ENCODE measurements at places on chromosomes 4 and X.

GRCh38 chr4:20284990-20285389, 33.3 kb downstream of the SLIT2 start:
- no peak for DNase-seq

- DNase-seq: no peak
Observed at GRCh38 chr4:37879365-37879764, 11.5 kb upstream of the TBC1D1 start.

GRCh38 chr4:88043586-88044340, 36.3 kb downstream of the PKD2 start:
- DNase-seq: no peak

DNA sequence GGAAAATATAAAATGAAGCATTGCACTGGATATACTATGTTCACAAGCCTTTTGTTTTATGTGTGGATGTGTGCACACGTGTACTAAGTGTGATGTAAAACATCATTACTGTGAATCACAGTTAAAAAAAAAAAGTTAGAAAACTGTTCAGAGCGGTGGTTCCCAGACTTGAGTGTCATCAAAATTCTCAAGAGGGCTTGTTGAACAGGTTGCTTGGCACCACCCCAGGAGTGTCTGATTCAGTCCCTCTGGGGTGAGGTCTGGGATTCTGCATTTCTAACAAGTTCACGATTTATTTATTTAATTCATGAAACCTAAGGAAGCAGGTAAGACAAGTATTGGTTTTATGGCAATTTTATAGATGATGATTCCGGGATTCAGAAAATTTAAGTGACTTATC, 1.8 kb downstream of the CENPU start:
- no peak for DNase-seq

DNA sequence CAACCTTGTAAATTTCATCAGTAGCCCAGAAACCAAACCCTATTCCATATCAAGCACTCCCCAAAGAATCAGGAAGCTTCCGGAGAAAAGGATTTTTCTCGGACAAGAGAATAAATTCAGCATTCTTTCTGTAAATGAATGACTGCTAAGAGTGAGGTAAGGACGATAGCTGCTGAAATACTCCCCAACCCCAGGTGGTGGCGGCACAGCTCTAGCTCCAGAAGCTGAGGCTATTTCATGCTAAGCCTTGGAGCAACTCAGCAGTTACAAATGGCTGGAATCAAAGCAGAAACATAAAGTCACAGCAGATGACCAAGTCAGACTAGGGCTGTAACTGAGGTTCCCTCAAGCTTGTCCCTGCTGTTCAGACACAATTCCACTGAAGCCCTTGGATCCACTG, 13.9 kb upstream of the PCDH19 start:
- DNase-seq: peak; percentile 11

DNA sequence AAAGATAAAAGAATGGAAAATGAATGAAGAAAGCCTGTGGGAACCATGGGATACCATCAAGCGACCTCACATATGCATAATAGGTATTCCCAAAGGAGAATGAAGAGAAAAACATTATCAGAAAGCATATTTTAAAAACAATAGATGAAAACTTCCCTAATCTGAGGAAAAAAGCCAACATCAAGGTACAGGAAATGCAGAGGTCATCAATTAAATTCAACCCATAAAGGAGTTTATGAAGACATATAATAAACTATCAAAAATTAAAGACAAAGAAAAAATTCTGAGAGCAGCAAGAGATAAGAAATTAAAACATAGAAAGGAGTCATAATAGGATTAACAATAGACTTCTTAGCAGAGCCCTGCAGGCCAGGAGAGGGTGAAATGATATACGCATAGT, 397.5 kb downstream of the GPM6A start:
- no peak for DNase-seq

DNA sequence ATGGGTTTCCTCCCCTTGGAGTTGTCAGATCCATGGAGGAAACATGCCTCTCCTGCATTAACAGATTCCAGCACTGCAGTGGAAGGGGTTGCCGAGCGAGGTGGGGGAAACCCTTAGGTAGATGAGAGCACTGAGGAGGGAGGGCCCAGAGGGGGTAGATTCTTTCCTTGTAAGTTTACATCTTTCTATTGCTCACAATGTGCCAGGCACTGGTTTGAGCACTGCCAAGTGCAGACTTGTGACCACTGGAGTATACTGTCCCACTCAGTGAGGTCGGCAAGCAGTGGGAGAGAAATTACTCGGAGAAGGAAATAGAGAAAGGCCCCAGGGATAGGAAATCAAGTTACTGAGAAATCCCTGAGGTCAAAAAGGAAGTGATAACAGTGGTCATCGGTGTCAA, 27.8 kb upstream of the TMEM154 start:
- no peak for DNase-seq

GRCh38 chr4:14165222-14165920, 537.8 kb upstream of the BOD1L1 start:
- DNase-seq: no peak

- peak; percentile 48 for DNase-seq
Observed at GRCh38 chrX:54029529-54030143, 14.6 kb downstream of the PHF8 start.

GRCh38 chr4:81352446-81352835, 119.3 kb downstream of the RASGEF1B start:
- no peak for DNase-seq

- no peak for DNase-seq
Observed at GRCh38 chrX:119726900-119727555, 31.4 kb upstream of the SOWAHD start.

GRCh38 chr4:184168406-184169019, 49.2 kb downstream of the ENPP6 start:
- no peak for DNase-seq

GRCh38 chr4:152356428-152357034, 179.4 kb downstream of the FBXW7 start:
- no peak for DNase-seq

DNA sequence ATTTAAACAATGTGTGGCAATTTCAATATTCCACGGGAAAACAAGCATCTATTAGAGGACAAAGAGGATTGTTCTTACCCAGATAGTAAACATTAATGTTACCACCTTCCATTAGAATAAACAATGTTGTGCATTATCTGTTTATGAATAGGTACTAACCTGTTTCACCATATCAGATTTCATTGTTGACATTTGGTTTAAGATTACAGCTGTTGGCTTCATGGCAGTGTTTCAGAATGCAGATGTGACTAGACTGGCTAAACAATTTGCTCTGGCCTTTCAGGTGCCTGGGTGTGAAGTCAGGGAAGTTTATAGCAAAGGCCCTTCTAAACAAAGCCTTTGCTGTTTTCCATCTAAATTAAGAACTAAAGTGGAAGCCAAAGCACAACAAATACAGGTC, 464.7 kb upstream of the FAM47C start:
- DNase-seq: peak; percentile 5

DNA sequence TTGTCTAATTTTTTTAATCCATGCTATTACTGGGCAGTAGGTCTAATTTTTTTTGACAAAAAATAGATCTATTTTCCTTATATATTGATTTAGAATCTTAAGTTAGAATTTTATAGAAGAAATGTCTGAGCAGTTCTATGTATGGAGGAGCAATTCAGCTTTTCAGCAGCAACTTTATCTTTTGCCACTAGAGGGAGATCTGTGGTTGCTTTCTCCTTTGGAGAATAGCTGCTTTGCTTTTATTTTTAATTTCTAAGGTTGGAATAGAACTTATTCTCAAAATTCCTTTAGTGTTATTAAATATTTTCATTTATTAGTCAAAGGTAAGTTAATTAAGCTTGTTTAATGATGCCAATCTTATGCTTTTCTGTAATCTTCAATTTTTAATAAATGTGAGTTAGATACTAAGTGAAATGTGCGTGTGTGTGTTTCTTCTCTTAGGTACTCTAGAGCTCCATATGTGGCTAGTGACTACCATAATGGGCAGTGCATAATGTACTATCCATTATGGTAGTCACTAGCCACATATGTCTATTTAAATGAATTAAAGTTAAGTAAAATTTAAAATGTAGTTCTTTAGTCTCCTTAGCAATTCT, 29.3 kb downstream of the FAM199X start:
- DNase-seq: peak; percentile 52

GRCh38 chr4:89725268-89725667, 111.7 kb downstream of the SNCA start:
- no peak for DNase-seq

DNA sequence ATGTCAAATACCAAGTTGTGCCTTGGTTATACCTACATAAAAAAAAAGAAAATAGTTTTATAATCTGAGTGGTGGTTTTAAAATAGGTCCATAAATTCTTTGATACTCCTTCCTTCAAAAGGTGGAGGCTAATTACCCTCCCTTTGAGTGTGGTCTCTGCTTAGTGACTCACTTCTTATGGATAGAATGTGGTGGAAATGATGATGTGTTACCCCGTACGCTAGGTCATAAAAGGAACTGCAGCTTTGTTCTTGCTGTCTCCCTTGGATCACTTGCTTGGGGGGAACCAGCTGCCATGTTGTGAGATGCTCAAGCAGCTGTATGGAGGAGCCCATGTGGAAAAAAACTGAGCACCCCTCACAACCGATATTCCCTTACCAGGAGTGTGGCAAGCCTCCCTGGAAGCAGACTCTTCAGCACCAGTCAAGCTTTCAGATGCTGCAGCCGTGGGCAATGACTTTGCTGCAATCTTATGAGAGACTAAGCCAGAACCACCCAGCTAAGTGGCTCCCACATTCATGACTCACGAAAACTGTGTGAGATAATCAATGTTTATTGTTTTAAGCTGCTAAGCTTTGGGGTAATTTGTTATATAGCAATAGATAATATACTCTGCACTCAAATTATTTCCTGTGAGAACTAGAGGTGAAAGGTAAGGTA, 195.0 kb upstream of the GATB start:
- no peak for DNase-seq

- no peak for DNase-seq
Observed at GRCh38 chrX:48591255-48591791, 6.0 kb upstream of the WDR13 start.

- peak; percentile 17 for DNase-seq
Observed at GRCh38 chr4:77600521-77601451, 4.8 kb upstream of the CXCL13 start.

- no peak for DNase-seq
Observed at GRCh38 chr4:163217505-163217904, 50.8 kb upstream of the NAF1 start.

GRCh38 chrX:100368167-100368566, 41.9 kb downstream of the PCDH19 start:
- peak; percentile 13 for DNase-seq

GRCh38 chr4:2497931-2498330, 29.0 kb downstream of the RNF4 start:
- no peak for DNase-seq

- DNase-seq: peak; percentile 14
Observed at GRCh38 chr4:109803924-109804571, 2.2 kb upstream of the CFI start.

- no peak for DNase-seq
Observed at GRCh38 chr4:184978211-184978610, 40.1 kb upstream of the HELT start.

- DNase-seq: no peak
Observed at GRCh38 chr4:140137671-140138070, 16.3 kb downstream of the MAML3 start.

GRCh38 chr4:140335076-140335475, 38.4 kb upstream of the SCOC start:
- DNase-seq: no peak

- no peak for DNase-seq
Observed at GRCh38 chr4:113588895-113589668, 172.5 kb downstream of the CAMK2D start.

DNA sequence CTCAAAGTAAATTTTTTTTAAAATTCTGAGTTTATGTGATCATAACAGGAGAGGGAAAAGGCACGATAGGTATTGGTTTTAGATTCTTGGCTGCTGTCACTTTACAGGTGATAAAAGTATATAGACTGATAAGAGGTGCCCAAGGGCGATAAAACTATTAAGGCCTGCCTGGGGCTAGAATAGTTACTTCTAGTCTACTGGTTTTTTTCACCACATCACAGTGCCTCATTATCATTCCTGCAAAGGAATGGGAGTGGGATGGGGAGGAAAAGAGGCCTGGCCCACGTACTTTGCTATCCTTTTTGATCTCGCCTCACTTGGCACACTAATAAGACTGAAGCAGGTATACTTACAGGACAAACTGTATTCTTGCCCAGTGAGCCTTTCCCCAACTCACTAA, 46.6 kb downstream of the CXorf58 start:
- DNase-seq: no peak

DNA sequence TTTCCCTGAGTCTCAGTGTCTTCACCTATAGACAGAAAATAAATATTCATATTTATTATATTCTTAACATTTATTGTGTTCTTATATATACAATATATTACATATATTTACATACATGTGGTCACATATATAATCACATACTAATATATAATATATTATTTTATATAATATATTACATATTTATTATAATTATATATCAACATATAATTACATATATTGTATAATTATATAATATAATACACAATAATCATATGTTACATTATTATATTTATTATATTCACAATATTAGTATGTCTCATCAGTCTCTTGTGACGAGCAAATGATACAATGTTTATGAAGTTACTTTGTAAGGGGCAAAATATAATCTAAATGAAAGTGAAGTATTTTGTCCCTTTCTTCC, 87.7 kb downstream of the KDR start:
- DNase-seq: no peak

- DNase-seq: no peak
Observed at GRCh38 chrX:47285836-47286320, 53.1 kb downstream of the USP11 start.

DNA sequence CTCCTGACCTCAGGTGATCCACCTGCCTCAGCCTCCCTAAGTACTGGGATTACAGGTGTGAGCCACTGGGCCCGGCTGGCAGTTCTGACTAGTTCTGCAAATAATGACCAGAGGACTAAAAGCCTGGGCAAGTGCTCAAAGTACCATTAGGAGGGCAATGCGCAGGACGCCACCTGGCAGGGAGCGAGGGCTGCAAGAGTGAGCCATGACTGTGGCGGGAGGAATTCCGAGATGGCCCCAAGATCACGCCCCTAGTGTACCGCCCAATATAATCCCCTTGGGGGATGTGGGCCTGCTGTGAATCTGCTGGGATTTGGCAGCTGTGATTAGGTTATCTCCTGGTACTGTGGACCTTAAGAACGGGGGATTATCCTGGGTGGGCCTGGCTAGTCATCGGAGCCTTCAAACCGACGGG, 26.2 kb upstream of the GPR78 start:
- DNase-seq: no peak

DNA sequence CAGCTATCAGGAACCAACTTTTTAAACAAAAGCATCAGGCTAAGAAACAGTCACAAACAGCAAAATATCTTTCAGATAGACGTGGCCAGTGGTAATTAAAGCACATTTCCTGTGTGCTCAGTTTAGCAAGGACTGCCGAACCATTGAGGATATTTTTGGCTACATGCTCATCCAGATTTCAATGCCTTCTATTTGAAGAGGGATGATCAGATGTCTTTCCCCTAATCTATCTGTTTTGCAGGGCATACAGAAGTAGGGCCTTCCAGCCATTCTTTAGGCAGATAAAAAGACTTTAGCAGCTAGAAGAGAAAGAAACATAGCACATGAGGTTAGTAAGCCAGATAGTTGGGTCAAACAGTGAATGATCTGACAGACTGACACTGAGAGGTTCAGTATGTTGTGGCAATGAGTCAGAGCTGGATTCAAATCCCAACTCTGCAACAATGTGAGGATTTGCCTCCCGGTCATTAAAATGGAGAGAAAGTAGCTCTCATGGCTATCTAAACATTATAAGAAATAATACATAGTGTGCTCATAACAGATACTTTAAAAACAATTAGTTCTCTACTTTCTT, 100.0 kb upstream of the PRKG2 start:
- peak; percentile 46 for DNase-seq
